ENCODE measurements at places on chromosomes 2 and 18.

- no peak for DNase-seq
These were observed 154.0 kb downstream of the SPP2 start for GRCh38 chr2:234204480-234204879.

DNA sequence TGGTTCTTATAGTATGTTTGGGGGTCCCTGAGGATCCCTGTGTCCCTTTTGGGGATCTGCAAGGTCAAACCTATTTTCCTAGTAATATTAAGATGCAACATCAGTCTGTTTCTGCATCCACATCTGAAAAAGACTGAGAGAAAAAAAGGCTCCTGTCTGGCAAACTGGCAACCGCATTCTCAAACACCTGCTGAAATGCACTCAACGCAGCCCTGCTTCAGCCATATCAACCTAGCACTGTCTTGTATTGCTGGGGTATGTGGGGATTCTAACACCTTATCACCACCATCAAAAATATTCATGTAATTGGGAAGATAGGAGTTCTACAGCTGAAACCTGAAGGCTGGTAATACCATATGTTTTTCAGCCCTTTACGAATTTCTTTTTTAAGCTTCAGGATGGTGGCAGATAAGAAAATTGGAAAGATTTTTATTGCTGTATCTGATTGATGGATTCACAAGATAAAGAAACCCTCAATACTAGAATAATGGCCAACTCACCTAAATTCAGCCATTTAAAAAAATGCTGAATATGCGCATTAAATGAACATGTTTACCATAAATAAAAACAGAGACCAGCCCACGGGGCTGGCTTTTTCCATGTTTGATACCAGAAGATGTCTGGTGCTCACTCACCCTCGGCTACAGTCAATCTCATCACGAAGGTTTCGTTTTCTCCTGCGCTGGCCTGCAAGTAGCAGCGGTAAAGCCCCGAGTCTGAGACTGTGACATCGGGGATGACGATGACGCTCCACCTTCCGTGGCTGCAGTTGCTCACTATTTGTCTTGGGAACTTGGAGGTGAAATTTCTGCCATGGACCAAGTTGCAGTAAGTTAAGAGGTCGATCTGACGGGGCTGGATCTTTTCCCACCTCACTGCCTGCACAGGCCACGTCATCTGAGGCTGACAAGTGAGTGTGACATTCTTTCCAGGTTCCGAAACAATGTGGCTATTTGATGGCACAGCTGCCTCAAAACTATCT, 52.3 kb downstream of the CD226 start:
- DNase-seq, result no peak

GRCh38 chr2:170462433-170463205, 252.5 kb upstream of the SP5 start:
- DNase-seq, result no peak

- DNase-seq, result no peak
These were observed 66.4 kb downstream of the DCDC2C start for GRCh38 chr2:3769766-3770165.

DNA sequence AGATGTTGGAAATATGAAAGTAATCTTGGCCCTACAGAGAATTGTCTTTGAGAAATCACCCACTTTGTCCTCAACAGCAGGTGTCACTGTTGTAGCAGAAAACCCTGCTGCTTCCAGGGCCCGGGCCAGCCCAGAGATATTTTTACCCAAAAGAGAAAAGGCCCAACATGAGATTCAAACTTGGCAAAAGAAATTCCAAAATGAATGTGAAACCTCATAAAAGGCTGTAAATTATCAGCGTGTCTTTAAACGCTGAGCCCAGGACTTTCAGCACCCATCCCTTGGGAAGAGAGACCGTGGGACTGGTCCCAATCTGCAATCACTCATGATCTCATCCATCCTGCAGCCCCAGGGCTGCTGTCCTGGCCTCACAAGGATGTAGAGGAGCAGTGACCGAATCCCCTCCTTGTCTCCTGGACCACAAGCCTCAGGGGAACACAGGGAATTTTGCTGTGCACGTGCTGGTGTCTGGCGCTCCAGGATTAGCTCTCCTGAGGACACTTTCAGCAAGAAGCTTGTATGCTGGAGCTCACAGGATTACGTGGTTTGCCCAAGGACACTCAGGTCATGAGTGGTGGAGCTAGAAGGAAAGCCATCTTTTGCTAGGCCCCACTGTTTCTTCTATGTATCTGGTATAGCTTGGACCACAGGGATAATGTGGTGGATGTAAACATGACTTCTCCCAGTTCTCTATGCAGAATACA, 202.1 kb downstream of the RNF144A start:
- DNase-seq, result no peak

GRCh38 chr2:45678791-45679348, 27.4 kb downstream of the PRKCE start:
- DNase-seq, result no peak

DNA sequence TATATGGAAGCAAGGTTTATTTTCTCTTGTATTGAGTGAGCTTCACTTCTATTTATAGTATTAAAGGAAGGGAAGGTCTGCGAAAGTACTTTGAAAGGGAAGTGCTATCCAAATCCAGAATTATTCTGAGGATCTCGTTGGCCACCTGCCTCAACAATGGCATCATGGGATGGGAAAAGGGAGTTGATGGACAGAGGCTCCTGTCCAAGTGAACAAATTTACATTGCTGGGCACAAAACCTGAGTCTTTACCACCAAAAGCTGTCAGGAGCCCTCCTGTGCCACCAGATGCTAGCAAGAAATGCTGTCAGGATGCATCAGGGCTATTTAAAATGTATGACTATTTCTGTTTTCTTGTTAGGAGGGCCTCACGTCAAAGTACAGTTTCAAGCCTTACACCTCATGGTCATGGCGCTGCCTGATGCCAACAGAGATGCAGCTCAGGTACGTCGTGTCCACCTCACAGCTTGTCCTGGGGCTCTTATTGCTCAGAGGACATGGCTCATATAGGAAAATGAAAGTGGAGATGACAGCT, 157.3 kb downstream of the ARHGAP28 start:
- no peak for DNase-seq

- DNase-seq, result no peak
These were observed 34.0 kb downstream of the LOXHD1 start for GRCh38 chr18:46622999-46623398.

GRCh38 chr2:38666556-38666910, 619 bp downstream of the GALM start:
- DNase-seq, result peak; percentile 98

DNA sequence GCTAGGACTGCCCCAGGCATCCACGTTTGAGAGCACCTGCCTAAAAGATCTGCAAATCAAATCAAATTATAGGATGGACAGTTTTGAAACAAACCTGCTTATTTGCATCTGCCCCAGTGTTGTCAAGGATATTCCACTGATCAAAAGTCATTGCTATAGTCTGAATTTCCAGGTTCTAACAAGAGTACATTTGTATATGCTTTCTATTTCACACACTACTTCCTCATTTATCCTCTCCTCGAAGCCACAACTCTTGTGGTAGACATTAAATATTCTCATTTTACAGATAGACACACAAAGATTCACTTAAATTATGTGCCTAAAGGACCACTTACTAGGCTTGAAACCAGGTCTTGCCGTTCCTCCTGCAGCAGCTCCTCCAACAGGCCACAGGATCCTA, 11.9 kb upstream of the TET3 start:
- DNase-seq, result no peak

DNA sequence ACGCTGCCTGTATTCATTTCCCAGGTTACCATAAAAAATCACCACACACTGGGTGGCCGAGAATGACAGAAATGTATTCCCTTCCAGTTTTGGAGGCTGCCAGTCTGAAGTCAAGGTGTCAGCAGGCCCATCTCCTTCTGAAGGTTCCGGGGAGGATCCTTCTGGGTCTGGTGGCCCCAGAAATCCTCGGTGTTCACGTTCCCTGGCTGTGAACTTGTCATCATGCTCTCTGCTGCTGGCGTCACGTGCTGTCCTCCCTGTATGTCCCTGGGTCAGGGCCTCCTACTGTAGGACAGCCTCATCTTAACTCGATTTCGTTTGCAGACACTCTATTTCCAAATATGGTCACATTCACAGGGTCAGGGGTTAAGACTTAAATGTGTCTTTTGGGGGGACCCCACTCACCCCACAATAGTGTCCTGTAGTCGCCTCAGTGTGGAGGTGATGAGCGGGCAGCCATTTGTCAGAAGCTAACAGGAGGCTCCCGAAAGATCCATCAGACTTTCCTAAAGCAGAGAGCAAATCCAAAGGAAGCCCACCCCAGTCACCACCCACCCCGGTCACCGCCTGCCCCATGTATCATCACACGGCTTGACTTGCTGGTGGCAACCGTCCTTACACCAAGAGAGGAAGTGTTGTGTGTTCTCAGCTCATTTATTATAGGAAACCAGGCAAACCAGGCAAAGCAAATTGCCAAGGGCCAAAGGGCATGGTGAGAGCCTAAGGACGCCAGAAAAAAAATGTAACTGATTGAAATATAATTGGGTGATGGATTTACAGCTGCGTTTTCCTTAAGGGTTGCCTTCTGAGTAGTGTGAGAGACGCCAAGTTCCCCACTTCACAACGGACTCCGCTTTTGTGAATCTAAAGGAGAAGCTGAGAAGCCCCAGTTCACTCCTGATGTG, 148.8 kb upstream of the ZNF236 start:
- no peak for DNase-seq

DNA sequence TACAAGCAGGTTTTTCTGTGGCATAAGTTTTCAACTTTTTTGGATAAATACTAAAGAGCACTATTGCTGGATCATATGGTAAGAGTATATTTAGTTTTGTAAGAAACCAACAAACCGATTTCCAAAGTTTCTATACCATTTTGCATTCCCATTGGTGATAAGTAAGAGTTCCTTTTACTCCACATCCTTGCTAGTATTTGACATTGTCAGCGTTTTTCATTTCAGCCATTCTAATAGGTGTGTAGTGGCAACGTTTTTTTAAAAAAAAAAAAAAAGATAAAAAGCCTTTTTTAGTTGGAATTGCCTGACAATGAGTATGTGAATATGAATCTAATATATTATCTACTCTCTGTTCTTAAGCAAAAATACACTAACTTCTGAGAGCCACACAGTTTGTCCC, 185.9 kb downstream of the AGPS start:
- DNase-seq, result no peak

DNA sequence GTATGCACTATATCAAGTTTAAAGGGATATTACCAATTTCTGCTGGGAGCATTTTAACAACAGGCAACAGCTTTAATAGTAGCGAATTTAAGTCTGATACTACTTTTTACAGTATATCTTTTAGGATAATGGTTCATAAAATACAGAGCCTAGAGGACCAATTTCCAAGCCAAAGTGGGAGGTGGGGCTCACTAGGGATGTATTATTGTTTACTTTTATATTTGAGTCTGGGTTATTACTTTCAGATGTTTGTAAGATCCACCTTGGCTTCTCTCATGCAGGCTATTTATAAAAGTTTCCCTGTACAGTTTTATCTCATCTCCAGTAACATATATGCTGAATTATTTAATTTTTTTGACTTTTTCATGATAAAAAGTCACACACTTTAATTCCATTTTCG, 242.0 kb downstream of the CMPK2 start:
- DNase-seq, result no peak

DNA sequence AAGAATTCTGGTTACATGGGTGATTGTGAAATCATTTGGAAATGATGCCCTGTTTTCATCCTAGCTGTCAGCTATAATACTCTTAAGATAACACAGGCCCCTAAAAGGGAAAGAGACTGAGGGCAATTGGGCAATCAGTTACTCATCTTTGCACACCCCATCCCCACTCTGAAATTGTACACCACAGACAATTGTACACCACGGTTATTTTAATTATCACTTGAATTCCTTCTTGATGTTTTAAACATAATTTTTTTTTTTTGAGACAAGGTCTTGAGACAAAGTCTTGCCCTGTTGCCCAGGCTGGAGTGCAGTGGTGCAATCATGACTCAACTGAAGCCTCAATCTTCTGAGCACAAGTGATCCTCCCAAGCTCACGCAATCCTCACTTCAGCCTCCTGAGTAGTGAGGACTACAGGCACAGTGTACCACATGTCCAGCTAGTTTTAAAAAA, 862.4 kb upstream of the ACVR2A start:
- peak; percentile 17 for DNase-seq

GRCh38 chr18:60147323-60147722, 225.3 kb downstream of the MC4R start:
- DNase-seq, result no peak

DNA sequence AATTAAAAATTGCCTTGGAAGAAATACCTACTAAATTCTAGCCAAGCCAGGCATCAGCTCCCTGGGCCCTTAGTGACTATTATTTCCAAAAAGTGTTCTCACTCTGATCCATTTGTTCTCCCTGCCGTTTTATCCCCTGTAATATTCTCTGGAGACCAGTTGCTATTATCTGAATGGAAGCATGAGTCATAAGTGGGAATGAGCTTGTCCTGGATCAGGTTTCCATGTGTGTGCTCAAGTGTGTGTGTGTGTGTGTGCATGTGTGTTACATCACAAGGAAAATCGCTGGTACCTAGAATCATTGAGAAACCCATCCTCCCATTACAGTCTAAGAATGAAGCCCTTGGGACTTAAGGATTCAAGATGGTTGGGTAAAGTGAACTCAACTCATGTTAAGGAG, 130.3 kb upstream of the CXCR4 start:
- no peak for DNase-seq

DNA sequence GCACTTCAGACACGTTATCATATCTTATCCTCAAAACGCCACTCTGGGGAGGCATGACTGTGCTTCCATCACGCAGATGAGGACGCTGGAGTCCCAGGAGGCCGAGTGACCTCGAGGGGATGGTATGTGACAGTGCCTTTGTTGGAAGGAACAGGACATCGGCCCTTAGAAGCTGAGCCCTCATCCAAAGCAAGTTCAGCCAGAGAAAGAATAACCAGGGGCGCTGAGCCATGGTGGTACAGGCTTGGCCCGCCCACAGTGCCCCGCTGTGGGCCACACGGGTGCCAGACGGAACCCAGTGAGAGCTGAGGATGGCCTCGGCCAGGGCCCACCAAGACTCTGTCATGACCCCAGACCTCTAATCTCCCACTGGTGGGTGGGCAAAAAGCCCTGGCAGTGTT, 31.3 kb downstream of the HS1BP3 start:
- DNase-seq, result no peak

DNA sequence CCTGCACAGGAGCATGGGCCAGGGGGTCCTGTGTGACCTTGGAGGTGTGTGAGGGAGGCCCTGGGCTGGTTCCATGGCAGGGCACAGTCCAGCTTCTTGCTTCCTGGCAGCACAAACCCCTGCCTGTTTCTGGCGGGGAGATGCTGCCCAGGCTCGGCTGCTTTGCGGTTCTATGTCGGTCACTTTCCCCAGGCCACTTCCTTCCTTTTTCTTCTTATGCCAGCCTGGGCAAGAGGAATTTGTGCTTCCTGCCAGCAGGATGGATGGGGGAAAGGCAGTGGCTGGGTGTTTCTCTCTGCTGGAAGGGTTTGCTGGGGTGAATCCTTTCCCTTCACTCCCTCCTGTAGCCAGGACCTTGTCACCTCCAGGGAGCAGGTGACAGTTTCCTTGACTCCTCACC, 24.3 kb downstream of the ASAP2 start:
- no peak for DNase-seq

- DNase-seq, result no peak
These were observed 37.9 kb upstream of the ASB1 start for GRCh38 chr2:238388794-238389193.

All from small intestine (tissue), 16 donors.